Dermis blood vessel endothelial cell (primary cell): ENCODE measurements at places on chromosomes 5 and 9. TPM values are rescaled to one million over a fixed set of nuclear protein-coding genes. Genes with fewer than 3 reads are reported as not detected.

Gene PCDHB16
- 0.17 and 0.23 TPM in 2 replicates for total RNA-seq

DNA sequence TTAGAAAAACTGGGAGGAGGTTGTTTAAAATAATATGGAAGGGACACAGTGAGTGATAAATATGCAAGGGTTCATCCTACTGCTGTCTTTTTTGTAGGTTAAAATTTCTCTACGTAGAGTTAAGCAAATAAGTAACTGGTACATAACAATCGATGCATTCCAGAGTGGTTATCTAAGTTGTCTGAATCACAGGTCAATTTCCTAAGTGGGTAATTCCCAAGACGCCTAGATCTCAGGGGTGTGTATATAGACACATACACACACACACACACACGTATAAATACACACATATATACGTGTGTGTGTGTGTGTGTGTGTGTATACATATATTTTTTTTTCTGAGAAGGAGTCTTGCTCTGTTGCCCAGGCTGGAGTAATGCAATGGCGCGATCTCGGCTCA, 22.3 kb downstream of the CAAP1 start:
- peak; percentile 64 for DNase-seq

- DNase-seq = no peak
Observed at GRCh38 chr9:135051316-135052038, 36.0 kb upstream of the OLFM1 start.

GRCh38 chr5:127830157-127830556, 127.0 kb downstream of the CCDC192 start:
- no peak for DNase-seq

Gene DNAI1
- not detected in 2 replicates for total RNA-seq

Gene PAEP
- total RNA-seq = not detected in 2 replicates

DNA sequence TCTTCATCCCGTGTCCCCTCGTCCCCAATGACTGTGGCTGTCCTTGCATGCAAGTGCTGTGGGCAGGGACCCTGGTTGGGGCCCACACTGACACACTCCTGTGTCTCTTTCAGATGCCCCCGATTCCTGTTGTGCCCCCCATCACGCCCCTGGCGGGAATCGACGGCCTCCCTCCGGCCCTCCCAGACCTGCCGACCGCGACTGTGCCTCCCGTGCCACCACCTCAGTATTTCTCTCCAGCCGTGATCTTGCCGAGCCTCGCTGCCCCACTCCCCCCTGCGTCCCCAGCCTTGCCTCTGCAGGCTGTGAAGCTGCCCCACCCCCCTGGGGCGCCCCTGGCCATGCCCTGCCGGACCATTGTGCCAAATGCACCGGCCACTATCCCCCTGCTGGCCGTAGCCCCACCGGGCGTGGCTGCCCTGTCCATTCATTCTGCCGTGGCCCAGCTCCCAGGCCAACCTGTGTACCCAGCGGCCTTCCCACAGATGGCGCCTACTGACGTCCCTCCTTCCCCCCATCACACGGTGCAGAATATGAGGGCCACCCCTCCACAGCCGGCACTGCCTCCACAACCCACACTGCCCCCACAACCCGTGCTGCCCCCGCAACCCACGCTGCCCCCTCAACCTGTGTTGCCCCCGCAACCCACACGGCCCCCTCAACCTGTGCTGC, 75.0 kb downstream of the WNK2 start:
- DNase-seq = no peak

GRCh38 chr5:44935262-44935661, 126.5 kb downstream of the MRPS30 start:
- no peak for DNase-seq

GRCh38 chr5:136330353-136331038, 34.8 kb downstream of the TRPC7 start:
- no peak for DNase-seq

- no peak for DNase-seq
Observed at GRCh38 chr9:14006386-14007187, 307.4 kb downstream of the NFIB start.

- peak; percentile 47 for DNase-seq
Observed at GRCh38 chr9:125255781-125256391, 5.7 kb upstream of the GAPVD1 start.

GRCh38 chr5:109242518-109242917, 167.3 kb downstream of the PJA2 start:
- DNase-seq = no peak

DNA sequence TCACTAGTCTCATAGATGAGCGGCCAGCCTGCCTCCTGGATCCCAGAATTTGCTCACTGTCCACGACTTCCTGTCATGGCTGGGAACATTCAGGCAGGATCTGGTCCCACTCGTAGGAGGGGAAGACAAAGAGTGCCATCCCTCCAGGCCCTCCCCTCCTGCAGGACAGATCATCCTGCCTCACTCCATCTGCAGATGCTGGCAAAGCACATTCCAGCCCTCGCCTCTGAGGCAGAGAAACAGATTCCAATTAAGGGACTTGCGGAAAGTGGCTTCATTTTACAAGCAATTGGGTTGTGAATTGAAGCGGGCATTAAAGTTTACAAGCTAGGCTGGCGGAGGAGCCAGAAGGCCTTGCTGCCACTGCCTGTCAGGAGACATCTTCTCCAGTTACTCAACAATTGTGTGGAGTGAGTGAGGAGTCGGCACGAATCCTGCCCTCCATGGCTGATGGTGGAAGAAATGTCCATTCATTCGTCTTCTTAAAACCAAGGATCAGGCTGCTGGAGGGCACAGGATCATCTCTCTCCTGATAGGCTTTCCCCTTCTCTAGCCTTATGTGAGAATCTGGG, 41.8 kb upstream of the KCNMB1 start:
- no peak for DNase-seq

Gene CDH12
- total RNA-seq = not detected in 2 replicates

Gene TPM2
- total RNA-seq = 10.2 and 19.6 TPM in 2 replicates

DNA sequence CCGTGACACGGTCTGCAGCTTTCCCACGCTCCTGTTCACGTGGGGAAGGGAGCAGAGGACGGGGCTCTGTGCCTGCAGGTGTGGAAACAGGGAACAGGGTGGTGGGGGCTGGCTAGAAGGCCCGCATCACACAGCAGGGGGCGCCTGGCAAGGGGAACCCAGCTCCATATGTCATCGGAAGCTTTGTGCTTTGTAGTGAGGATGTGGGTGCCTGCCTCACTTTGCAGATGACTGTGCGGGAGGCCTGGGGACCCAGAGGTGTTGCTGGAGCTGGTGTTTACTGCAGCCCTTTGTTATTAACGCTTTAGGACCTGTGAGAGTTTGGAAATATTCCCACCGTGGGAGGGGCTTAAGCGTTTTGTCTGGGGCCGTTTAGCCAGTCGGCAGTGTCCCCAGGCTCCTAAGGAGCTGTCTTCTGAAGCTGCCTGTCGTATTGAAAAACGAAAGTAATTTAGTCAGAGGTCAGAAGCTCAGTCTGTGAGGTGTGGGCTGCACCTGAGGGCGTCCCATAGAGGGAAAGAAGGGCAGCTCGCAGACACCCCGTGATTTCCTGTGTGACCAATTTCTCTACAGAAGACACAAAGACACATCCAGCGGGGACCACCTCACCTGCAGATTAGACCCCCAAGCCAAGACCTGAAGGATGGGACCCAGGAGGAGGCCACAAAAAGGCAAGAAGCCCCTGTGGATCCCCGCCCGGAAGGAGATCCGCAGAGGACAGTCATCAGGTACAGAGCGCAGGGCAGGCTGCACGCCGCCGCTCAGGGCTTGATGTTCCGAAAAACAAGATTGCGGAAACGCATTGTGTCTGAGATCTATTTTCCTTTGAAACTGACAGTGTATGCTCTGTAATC, 9.1 kb downstream of the MAN1B1 start:
- peak; percentile 27 for DNase-seq

- DNase-seq = no peak
Observed at GRCh38 chr5:60703944-60704343, 4.0 kb upstream of the DEPDC1B start.

Gene GPR21
- total RNA-seq = 0.33 and 0.68 TPM in 2 replicates

- no peak for DNase-seq
Observed at GRCh38 chr9:18366184-18366583, 107.8 kb upstream of the ADAMTSL1 start.

Gene TRAPPC13
- total RNA-seq = 29.0 and 29.3 TPM in 2 replicates

- DNase-seq = no peak
Observed at GRCh38 chr5:102554082-102554481, 55.3 kb upstream of the SLCO6A1 start.

Gene PDE6A
- 0.05 TPM in 1 of 2 replicates, not detected in the other for total RNA-seq

DNA sequence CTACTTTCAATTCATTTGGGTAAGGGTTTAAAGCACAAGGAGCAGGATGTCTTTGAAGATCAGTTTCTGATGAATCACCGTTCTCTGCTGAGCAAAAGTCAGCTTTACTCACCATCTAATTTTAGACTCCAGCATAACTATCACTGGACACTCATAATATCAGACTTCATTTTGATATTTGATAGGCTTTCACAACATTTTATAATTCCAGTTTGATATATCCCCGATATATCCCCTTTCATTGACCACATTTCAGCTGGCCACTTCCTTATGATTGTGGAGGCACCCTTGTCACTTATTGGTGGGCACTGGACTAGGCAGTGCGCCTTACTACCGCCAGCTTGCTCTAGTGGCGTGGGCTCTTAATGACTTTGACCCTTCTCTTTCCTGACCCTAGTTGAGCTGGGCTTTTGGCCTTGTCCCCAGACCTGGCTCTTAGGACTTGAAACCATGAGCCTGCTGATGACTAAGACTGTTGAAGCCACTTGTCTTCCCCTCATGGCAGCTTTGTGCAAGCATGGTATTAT, 46.8 kb downstream of the CYSTM1 start:
- peak; percentile 70 for DNase-seq

Gene PPP2R2B
- not detected in 2 replicates for total RNA-seq

GRCh38 chr5:131302506-131302905, 38.7 kb downstream of the CDC42SE2 start:
- DNase-seq = no peak

Gene RELL2
- total RNA-seq = 3.9 and 9.9 TPM in 2 replicates

- DNase-seq = no peak
Observed at GRCh38 chr5:55286411-55286933, 21.0 kb downstream of the DHX29 start.

DNA sequence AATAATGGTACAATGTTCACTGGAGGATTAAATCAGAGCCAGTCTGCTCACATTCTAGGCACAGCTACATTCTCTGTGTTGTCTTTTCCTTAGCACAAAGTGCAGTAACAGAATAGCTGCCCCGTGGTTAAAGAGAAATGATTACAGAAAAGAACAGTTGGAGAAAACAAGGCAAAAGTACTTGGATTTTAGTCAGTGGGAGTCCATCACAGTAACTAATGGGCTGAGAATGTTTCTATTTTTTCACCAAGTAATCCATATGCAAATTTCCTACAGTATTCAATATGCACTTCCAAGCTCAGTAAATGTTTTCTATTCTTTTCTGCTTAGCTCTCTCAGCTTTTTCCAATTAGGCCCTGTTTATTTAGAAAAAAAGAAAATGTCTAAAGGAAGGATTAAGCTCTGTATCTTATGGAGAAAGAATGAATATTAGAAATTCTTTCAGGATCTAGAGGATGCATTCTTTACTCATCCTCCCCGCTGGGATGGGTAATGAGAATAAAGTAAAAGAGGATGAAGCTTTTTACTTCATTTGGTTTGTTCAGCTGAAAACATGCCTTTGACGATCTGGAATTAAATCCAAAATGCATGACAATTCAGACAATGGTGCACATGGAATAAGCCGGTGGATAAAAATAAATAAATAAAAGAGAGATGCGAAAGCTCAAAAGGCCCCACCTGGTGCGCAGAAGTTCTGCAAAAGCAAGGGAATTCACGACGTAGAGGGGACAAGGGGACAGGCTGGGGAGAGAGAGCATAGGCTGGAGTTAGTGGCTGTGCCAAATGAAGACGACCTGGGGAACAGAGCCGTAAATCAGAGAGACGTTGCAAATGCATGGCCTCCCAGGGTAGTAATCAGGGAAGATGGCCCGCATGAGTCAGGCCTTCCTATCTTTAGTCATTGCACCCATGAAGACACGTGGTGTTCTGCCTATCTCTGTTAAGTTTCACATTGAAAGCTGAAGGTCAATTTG, 345.2 kb downstream of the GLIS3 start:
- no peak for DNase-seq

- peak; percentile 84 for DNase-seq
Observed at GRCh38 chr5:180816608-180817534, 14.3 kb upstream of the MGAT1 start.

DNA sequence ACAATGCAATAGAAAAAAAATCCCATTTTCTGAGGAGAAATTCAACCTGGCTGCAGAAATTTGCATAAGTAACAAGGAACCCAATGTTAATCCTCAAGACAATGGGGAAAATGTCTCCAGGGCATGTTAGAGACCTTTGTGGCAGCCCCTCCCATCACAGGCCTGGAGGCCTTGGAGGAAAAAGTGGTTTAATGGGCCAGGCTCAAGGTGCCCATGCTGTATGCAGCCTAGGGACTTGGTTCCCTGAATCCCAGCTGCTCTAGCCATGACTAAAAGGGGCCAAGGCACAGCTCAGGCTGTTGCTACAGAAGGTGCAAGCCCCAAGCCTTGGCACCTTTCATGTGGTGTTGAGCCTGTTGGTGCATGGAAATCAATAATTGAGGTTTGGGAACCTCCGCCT, 66.5 kb downstream of the ALDH1A1 start:
- no peak for DNase-seq

DNA sequence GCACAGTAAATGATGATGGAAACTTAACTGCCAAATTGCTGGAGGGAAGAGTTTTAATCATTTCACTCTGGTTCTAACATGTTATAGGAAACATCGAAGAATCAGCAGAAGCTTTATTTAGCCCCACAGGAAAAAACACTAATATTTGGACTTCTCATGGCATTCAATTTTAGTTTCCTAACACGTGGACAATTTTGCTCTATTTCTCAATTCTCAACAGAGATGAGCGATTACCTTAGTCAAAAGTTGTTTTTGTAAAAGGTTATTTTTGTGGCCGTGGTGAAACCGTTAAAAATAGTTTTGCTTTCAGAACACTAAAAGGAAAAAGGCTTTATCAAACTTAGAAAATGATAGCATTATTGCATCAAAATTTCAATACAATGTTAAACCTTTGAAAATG, 235.2 kb downstream of the PLK2 start:
- DNase-seq = no peak

GRCh38 chr5:68116868-68117411, 98.6 kb upstream of the PIK3R1 start:
- DNase-seq = no peak

Gene SERF1B
- 22.8 and 29.3 TPM in 2 replicates for total RNA-seq

GRCh38 chr5:77015938-77016569, 14.2 kb upstream of the AGGF1 start:
- DNase-seq = peak; percentile 76

GRCh38 chr9:5982317-5982716, 33.1 kb downstream of the RANBP6 start:
- DNase-seq = no peak

GRCh38 chr5:76855961-76856360, 6.1 kb downstream of the S100Z start:
- DNase-seq = peak; percentile 54

Gene ANKRD31
- 0.05 TPM in 1 of 2 replicates, not detected in the other for total RNA-seq

- DNase-seq = no peak
Observed at GRCh38 chr5:126269511-126269910, 153.7 kb upstream of the GRAMD2B start.

Gene IL33
- 11.8 and 38.5 TPM in 2 replicates for total RNA-seq

- DNase-seq = peak; percentile 41
Observed at GRCh38 chr5:160451281-160451680, 29.6 kb downstream of the PTTG1 start.

- DNase-seq = no peak
Observed at GRCh38 chr5:77172713-77173328, 37.7 kb upstream of the PDE8B start.
